IMR-90 (cell line): ENCODE measurements at places on chromosomes 2 and 18. TPM values are rescaled to one million over a fixed set of nuclear protein-coding genes. Genes with fewer than 3 reads are reported as not detected.
A peak's percentile ranks its signal among the peaks of the same experiment; 100 is the strongest.

GRCh38 chr2:181457741-181458425, 697 bp downstream of the ITGA4 start:
- H3K27me3 ChIP-seq: no peaks in the 10 kb centered on the region; the same call in 1 of the 2 replicates
- H3K4me3 ChIP-seq: peak overlapping the region; percentile 75
- H3K27ac ChIP-seq: no peak overlapping the region; the same call in 1 of the 2 replicates

DNA sequence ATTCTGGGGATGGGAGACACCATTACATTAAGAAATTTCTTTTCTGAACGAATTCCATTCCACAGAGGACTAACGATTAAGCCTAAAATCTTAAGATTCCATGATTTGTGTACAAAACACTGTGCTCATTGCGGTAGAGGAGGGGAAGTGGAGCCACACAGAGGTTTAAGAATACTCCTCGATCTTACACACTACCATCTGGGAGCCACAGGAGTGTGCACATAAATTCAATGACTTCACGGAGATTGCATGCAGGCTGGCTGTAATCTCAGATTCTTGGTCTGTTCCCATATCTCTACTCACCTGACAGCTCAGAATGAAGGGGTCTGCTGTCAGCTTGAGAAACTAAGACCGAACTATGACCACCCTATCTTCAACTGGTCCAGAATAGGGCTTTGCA, 762 bp downstream of the VPS4B start:
- H3K36me3 ChIP-seq: peaks cover 4% of the 10 kb centered on the region
- H3K27ac ChIP-seq: peak overlapping the region; percentile 90
- no peaks in the 10 kb centered on the region for H3K27me3 ChIP-seq

The CCDC68 gene
- total RNA-seq: 0.54 and 1.4 TPM in 2 replicates

The LRP2 gene
- total RNA-seq: not detected in 2 replicates

The CDH7 gene
- not detected in 2 replicates for total RNA-seq

The CD28 gene
- total RNA-seq: not detected in 2 replicates

The BOLL gene
- total RNA-seq: not detected in 2 replicates

The SLC23A3 gene
- total RNA-seq: under 0.01 and 0.18 TPM in 2 replicates

GRCh38 chr18:10119991-10120390, 206.2 kb downstream of the VAPA start:
- H3K27me3 ChIP-seq: no peaks in the 10 kb centered on the region; the same call in 1 of the 2 replicates
- H3K27ac ChIP-seq: no peak overlapping the region
- peaks cover 14% of the 10 kb centered on the region for H3K4me1 ChIP-seq
- no peak for DNase-seq
- H3K36me3 ChIP-seq: no peaks in the 10 kb centered on the region
- no peak overlapping the region for H3K4me3 ChIP-seq

The TWIST2 gene
- 9.3 and 14.7 TPM in 2 replicates for total RNA-seq

The SLC19A3 gene
- under 0.01 TPM in 1 of 2 replicates, not detected in the other for total RNA-seq

The BBS5 gene
- total RNA-seq: 1.4 and 1.9 TPM in 2 replicates
